ENCODE measurements at places on chromosomes 2 and 18.

DNA sequence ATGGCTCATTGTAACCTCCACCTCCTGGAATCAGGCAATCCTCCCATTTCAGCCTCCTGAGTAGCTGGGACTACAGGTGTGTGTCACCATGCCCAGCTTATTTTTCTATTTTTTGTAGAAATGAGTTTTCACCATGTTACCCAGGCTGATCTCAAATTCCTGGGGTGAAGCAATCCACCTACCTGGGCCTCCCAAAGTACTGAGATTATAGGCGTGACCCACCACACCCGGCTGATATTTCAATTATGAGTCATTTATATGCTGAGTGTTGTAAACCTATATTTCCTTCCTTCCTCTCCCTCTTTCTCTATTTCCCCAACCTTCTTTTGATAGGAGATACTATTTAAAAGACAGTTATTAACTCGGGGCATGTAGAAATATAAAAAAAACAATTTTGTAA lies 469.6 kb upstream of the ID2 start:
- no peak for DNase-seq

GRCh38 chr2:95014126-95014708 lies 11.3 kb upstream of the MAL start:
- no peak for DNase-seq

DNA sequence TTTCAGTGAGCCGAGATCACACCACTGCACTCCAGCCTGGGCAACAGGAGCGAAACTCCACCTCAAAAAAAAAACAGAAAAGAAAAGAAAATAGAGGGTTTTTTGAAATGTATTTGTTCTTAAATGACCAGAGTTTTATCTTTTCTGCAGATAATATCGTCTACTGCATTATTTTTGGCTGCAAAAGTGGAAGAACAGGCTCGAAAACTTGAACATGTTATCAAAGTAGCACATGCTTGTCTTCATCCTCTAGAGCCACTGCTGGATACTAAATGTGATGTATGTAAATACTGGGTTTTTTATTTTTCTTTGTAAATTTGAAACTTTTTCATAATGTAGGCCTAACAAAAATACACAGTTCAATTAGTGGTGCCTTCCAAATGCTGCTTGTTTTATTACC lies 18.1 kb downstream of the CCNT2 start:
- DNase-seq = no peak

DNA sequence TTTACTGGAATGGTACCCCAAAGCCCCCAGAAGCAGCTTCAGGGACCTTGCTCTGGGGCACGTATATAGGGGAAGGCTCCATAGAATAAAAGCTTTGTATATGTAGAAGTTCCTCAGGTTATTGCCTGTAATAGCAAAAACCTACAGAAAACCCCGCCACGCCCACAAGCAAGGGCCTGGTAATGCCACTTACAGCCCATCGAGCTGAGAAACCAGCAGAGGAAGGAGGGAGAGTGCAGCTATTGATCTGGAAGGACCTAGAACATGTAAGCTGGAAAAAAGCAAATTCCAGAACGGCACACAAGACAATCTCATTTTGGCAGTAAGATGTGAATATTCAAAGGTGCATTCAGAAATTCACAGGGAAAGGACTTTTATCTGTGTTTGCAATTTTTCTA lies 15.8 kb downstream of the HS1BP3 start:
- DNase-seq = no peak

GRCh38 chr2:147232225-147232669 lies 612.6 kb upstream of the ACVR2A start:
- no peak for DNase-seq

GRCh38 chr2:20049637-20050036 lies 1.8 kb downstream of the LAPTM4A start:
- no peak for DNase-seq

DNA sequence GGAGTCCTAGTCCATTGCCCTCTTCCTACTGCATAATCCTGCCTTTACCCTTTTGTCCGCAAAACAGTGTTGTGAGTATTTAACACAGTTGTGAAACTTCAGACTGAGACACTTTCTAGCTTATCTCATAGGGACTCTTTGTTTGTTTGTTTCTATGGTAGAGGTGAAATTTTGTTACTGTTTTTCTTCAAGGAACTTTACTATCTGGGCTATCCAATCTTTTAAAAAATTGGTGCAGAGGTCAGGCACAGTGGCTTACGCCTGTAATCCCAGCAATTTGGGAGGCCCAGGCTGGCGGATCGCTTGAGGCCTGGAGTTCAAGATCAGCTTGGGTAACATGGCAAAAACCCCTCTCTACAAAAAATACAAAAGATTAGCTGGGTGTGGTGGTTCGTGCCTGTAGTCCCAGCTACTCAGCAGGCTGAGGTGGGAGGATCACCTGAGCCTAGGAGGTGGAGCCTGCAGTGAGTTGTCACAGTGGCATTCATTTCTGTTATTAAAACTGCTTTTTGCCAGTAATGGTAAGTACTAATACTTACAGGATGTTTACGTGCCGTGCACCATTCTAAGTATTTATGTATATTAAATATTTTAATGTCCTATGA lies 18.8 kb downstream of the GMCL1 start:
- DNase-seq = no peak

GRCh38 chr2:144659731-144660275 lies 139.9 kb upstream of the ZEB2 start:
- DNase-seq = peak; percentile 63

DNA sequence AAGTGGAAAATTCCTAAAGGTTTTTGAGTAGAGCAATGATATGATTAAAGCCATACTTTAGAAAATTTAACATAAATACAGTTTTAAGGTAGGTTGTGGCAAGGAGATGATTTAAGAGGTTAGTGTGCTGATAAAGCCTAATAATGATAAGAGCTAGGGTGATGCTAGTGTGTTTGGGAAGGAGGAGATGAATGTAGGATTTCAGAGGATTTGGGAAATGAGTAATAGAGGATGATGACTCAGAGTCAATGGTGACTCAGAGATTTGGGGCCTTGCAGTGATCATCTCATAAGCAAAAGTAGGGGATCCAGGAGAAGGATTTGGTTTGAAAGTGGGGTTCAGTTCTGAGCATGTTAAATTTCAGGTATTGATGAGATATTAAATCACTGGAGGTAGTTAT lies 23.3 kb downstream of the STAMBP start:
- DNase-seq = no peak

DNA sequence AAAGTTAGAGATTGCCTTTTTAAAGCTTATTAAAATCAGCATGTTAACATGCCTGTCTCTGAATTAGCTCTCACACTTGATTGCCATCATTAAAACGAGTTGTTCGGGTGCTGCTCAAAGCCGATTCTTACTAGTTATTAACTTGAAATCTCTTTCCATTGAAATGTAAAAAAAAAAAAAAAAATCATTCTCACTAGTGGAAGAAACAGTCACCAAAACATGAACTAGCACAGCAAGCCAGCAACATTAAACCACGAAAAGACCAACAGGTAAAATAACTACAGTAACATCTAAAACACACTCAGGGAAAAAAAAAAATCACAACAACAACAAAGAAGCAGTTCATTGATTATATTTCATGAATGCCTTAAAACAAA lies 264.5 kb downstream of the MEIS1 start:
- no peak for DNase-seq

DNA sequence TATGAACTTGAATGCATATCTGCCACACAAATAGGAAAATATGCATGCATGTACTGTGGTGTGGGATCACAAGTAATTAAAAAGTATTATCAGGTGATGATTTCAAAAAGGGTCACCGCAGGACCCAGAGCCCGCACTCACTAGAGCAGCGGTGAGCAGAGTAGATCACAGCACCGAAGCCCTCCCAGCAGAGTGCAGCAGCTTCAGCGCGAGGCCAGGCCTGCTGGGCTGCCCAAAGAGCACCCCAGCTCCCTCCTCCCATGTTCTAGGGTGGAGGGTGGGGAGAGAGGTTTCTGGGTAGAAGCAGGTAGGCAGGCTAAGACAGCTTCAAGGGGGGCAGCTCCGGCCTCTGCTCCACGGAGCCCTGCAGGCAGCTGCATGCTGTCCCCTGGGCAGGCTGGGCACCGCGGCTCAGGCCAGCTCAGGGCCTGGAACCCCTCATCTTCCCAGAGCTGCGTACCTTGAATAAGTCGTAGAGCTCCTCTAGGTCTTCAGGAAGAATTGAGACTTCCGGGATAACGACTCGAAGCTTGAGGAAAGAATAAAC lies 24.9 kb downstream of the RPL31 start:
- DNase-seq = no peak

GRCh38 chr2:121034551-121034950 lies 250.5 kb downstream of the TFCP2L1 start:
- no peak for DNase-seq

DNA sequence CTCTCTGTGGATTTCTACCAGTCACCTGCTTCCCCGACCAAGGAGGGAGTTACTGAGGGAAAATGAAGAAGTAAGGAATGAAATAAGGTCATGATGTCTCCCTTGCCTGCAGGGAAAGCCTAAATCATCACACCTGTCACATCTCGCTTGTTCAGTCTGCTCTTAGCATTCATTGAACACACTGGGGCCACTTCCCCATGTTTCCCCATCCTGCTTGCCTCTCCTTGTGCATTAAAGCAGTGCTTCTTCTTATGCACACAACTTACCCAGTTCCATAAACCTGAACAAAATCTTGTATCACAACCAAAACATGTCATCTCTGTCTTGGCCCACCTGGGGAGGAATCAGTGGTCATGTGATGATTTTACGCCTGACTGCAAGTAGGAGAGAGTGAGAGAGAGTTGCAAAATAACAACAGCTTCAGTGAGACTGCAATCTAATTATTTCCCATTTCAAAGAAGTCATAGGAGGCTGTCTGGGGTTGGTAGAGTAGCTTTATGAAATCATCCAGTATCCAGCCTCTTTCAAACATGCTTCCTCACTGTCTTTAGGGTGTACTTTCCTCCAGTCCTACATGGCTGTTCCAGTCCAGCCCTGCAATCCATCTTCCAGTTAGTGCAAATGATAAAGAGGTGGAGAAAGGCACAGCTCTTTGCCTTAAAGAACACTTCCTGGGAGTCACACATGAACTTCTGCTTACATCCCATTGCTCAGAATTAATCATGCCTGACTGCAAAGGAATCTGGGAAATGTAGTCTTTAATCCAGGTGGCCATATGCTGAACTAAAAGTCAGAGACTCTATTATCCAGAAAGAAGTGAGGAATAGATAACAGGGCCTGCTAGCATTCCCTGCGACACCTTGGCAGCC lies 220.1 kb downstream of the HAUS1 start:
- DNase-seq = peak; percentile 19

- DNase-seq = peak; percentile 45
Observed at GRCh38 chr2:57906152-57906732, 140.4 kb upstream of the VRK2 start.

DNA sequence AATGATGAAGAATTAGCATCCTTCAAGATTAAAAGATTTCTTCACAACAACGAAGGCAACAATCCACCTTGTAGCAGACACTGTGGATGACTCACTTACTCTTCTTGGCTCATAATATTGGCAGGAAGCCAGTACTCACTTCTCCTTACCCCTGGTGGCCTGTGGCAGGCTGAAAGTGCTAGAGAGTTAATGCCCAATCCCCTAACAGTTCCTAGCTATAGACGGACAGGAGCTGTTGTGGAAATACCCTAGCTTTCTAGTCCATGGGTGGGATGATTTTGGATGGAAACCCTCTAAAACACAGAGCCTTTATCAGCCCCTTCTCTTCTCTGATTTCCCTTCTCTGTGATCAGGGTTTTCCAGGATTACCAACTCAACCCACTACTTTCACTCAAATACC lies 128.6 kb upstream of the NYAP2 start:
- DNase-seq = peak; percentile 30

DNA sequence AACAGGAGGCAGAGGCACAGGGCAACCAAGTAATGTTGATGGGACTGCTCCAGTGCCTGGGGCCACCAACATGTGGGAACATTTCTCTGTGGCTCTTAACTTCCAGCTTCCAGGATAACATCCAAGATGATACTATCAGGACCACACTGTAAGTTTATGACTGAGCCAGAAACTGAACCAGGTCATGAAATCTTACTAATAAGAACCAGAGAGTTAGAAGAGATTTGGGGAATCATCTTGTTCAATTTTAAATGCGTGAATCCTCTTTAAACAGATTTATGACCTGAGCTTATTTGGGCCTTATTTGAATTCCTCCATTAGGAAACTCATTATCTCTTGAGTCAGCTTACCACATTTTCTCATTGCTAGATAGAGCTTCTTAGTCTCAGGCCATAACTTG lies 45.0 kb downstream of the MAP2 start:
- DNase-seq = no peak

GRCh38 chr2:18085593-18085992 lies 207.1 kb downstream of the KCNS3 start:
- DNase-seq = no peak

DNA sequence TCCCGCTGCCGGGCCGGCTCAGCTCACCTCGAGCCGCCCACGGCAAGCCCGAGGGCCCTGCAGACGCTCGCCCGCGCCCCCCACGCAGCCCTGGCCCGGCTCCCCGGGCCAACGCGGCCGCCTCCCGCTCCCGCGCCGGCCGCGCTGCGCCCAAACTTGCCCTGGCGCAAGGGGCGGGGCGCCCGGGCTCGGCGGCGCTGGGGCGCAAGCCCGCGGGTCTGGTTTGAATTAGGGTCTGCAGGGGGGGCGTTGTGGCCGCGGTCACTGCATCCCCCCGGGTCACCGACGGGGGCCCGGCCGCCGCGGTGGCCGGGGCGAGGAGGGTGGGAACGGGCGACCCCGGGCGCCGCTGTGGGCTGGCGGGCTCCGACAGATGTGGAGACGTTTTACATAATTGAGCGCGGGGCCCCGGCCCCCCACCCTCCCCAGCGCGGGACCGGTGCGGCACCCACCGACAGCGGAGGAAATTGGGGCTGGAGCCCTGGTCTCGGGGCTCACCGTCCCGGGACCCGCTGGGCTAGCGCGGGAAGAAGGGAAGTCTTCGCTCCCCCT lies 690 bp downstream of the SDC1 start:
- DNase-seq = no peak

DNA sequence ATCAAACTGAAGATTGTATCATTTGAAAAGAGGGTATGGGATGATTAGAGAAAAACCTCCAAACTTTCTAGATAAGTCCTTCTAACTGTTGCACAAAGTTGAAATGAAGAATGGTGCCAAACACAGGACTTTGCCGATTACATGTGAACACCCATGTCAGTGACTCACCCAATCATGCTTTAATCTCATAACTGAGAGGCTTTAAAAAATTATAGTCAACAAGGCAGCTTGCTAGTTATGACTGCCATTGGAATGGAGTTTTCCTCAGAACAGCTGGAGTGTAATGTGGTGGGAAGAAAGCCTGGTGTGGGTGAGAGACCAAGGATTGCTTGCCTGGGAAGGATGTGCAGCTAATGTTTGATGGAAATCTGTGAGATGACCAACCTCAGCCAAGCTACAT lies 98.2 kb upstream of the ALPP start:
- DNase-seq = no peak

GRCh38 chr2:223076573-223076972 lies 24.6 kb downstream of the KCNE4 start:
- DNase-seq = no peak
